Activated CD8-positive, alpha-beta memory T cell treated with anti-CD3 and anti-CD28 coated beads for 4 hours (primary cell): ENCODE measurements at places on chromosomes 2 and 18.

DNA sequence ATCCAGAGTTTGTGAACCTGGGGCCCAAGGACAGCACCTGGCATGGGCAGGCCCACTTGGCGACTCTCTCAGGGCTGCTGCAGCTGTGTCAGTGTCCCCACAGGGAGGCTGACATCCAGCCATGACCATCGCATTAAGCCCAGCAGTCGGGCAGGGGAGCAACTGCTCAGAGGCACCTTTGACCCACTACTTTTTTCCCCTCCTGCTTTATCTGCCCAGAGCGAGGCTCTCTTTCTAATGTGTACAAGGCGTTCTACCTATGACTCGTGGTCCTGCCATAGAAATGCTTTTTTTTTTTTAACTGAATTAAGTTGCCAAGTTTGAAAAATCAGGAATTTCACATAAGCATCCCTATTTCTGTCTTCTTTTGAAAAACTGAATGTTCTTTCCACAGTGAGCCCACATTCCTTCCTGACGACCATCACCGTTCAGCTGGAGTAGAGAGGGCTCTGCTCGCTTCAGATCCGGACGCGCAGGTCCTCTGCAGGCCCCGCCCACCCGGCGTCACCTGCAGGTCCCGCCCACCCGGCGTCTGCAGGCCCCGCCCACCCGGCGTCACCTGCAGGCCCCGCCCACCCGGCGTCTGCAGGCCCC, 403 bp upstream of the CLUL1 start:
- no peak for DNase-seq

DNA sequence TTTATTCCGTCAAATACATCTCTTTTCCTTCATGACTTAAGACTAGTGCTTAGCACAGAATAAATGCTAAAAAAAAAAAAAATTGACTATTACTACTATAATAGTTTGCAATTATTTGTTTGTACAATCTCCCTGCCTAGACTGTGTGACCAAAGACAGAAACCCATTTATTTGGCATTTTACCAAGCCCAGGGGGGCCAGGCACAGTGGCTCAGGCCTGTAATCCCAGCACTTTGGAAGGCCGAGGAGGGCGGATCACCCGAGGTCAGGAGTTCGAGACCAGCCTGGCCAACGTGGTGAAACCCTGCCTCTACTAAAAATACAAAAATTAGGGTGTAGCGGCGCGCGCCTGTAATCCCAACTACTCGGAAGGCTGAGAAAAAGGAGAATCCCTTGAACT, 1.4 kb downstream of the ASB3 start:
- DNase-seq = no peak

DNA sequence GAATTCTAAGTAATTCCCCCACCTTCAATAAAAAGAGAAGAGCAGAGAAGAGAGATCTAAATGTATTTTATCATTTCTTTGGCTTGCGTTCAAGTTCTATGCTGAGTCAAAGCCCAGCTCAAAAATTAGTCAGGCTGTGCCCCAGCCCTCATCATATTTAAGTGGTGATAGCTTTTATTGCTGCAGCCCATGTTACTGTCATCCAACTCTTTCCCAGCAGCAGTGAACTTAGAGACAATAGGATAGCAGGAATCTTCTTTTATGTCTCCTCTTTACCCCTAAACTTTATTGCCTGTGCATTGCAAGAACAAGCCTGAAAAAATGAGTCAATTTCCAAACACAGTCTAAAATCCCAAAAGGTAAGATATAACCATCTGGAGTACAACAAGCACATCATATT, 1599.3 kb upstream of the PIK3C3 start:
- DNase-seq = no peak

GRCh38 chr18:63175264-63175663, 144.3 kb downstream of the BCL2 start:
- no peak for DNase-seq

DNA sequence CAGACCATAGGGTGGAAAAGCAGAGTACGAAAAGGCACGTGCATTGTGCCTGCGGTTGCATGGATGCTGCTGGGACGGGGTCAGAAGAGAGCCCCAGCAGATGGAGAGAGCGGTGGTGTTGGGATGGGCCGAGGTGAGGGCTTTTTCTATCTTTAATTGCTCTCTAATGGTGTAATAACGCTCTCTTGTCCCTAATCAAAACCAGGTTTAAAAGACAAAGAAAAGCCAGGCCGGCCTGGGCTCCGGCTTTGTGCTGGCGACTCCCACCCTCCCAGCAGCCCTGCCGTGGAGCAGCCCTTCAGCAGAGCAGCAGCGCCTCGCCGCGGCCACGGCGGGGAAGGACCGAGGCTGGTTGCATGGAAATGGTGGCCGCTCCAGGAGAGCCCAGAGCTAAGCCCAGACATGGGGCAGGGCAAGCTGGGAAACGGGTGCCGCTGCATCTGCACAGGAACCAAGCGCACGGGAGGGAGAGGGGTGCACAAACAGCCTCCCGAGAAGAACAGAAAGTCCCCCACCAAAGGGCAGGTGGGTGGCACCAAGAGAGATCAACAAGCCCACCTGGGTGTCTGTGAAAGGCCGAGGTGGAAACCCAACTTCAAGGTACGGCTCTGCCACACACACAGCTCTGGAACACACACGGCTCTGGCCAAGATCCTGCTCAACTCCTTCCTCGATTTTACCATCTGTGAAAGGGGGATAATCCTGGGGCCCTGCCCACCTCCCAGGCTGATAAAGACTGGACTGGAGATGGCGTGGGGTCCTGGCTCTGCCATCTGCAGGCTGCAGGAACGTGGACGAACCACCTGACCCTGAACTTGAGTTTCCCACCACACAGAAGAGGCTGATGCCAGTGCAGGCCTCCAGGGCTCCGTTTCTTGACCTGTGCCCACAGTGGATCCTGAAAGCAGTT, 15.0 kb downstream of the HS1BP3 start:
- no peak for DNase-seq

GRCh38 chr2:42601076-42601475, 32.6 kb downstream of the MTA3 start:
- no peak for DNase-seq

DNA sequence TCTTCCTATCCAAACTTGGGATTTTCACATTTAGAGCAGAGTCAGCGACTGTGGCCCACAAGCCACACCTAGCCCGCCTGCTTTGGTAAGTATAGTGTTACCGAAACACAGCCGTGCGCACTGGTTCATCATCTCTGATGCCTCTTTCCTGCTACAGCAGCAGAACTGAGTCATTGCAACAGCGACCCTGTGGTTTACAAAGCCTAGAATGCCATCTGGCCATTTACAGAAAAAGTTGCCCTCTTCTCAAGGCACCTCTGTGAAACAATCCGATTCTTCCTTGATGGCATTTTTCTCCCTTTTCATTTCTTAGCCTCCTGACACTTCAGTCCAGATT, 10.7 kb upstream of the IAH1 start:
- DNase-seq = no peak
